Stimulated activated CD4-positive, alpha-beta T cell treated with anti-CD3 and anti-CD28 coated beads, Interleukin-1b, Interleukin-23, amount 100 ng/mL, for 24 hours (primary cell): ENCODE measurements at places on chromosomes 1 and 21.

DNA sequence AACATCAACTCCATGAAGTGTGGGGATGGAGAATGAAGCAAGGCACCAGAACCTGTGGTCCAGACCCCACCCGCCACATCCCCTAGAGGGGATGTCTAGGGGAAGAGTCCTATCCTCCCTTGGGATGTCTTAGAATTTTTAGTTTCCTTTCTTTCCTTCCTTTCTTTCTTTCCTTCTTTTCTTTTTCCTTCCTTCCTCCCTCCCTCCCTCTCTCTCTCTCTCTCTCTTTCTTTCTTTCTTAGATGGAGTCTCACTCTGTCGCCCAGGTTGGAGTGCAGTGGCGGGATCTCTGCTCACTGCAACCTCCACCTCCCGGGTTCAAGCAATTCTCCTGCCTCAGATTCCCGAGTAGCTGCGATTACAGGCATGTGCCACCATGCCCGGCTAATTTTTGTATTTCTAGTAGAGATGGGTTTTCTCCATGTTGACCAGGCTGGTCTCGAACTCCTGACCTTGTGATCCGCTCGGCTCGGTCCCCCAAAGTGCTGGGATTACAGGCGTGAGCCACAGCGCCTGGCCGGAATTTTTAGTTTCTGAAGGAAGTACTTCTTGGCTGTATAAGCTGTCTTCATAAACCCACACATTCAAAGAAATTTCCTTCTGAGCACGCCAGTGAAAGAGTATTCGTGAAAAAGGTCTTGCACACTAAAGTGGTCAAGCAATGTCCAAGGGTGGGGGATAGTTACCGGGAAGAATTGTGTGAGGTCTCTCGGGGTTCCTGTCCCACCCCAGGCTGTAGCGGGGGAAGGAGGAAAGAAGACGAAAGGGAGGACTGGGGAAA lies 20.8 kb upstream of the LEFTY2 start:
- DNase-seq, result no peak

- no peak for DNase-seq
Measured at GRCh38 chr1:214717351-214717750, 114.4 kb downstream of the CENPF start.

- no peak for DNase-seq
Measured at GRCh38 chr1:225977937-225978748, 21.0 kb downstream of the SDE2 start.

DNA sequence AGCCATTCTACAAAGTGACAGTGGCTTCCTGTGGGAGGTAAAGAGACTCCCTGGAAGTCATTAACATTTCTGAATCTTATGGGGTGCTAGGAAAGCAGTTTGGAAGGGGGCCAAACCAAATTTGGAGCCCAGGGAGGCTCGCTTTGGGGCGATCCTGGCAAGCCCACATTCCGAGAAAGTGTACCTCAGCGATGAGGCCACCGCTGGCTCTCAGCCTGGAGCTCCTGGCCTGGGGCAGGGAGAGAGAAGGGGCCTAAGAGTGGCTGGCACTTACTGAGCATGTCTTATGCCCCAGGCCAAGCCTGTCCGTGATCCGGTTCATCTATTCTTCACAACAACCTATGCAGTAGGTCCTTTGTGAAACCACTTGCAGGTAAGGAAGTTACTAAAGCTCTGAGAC lies 98.8 kb downstream of the CCDC185 start:
- no peak for DNase-seq

GRCh38 chr1:182783068-182783467 lies 6.5 kb upstream of the NPL start:
- no peak for DNase-seq

DNA sequence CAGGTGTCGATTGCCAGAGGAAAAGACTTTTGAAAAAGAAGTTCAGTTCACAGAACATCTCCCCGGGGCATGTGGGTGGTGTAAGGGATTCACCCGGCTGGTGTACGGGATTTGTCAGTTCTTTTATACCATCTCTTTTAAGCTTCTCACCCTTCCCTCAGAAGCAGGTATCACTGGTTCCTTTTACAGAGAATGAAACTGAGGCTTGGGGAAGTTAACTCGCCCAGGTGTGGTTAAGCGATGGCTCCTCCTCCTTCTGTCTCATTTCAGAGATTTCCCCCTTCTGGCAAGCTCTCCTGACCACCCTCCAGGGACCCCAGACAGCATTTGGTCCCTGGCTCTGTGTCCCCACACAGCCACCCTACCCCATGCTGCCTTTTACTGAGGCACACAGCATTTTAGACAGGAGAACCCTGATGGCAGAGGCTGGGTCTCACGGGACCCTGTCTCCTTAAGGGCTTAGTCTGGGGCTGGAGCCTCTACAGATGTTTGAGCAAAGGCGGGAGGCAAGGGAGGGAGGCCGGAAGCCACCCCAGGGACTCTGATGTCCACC lies 2.8 kb upstream of the ECE1 start:
- peak; percentile 32 for DNase-seq

DNA sequence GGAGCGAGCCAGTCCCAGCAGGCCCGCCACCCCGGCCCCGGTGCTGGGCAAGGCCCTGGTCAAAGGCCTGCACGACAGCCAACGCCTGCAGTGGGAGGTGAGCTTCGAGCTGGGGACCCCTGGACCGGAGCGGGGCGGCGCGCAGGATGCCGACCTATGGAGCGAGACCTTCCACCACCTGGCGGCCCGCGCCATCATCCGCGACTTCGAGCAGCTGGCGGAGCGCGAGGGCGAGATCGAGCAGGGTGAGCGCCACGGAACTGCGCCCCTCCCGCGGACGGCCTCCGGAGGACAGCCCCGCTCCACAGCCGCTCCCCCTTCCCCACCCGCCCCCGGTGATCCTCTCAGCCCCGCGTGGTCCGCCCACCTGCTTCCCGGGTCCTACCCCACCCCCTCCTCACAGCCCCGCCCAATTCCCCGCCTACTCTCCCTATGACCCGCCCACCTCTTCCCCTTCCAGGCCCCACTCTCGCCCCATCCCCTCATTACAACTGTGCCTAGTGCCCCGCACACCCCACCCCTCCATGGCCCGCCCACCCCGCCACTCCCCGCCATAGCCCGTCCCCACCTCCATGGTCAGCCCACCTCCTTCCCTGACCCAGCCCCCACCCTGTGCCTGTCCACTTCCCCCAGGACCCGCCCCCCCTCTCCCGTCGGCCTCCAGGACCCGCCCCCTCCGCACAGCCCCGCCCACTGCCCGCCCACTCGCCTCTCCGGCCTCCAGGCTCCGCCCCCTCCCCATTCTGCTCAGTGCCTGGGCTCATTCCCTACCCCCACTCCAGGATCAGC lies 52.7 kb downstream of the VWA5B1 start:
- DNase-seq, result peak; percentile 37

GRCh38 chr1:103283841-103284669 lies 175.7 kb upstream of the COL11A1 start:
- DNase-seq, result no peak

GRCh38 chr1:209585672-209586071 lies 2.2 kb downstream of the CAMK1G start:
- no peak for DNase-seq

GRCh38 chr1:212368073-212368484 lies 46.6 kb downstream of the PACC1 start:
- peak; percentile 28 for DNase-seq

- no peak for DNase-seq
Measured at GRCh38 chr1:1761504-1762376, 16.5 kb downstream of the NADK start.

- no peak for DNase-seq
Measured at GRCh38 chr1:154749078-154749760, 120.9 kb downstream of the KCNN3 start.

- no peak for DNase-seq
Measured at GRCh38 chr1:64828829-64829228, 84.0 kb downstream of the RAVER2 start.

GRCh38 chr1:166969074-166969677 lies 6.2 kb downstream of the ILDR2 start:
- DNase-seq, result no peak

- no peak for DNase-seq
Measured at GRCh38 chr1:59885160-59885832, 41.3 kb downstream of the CYP2J2 start.

DNA sequence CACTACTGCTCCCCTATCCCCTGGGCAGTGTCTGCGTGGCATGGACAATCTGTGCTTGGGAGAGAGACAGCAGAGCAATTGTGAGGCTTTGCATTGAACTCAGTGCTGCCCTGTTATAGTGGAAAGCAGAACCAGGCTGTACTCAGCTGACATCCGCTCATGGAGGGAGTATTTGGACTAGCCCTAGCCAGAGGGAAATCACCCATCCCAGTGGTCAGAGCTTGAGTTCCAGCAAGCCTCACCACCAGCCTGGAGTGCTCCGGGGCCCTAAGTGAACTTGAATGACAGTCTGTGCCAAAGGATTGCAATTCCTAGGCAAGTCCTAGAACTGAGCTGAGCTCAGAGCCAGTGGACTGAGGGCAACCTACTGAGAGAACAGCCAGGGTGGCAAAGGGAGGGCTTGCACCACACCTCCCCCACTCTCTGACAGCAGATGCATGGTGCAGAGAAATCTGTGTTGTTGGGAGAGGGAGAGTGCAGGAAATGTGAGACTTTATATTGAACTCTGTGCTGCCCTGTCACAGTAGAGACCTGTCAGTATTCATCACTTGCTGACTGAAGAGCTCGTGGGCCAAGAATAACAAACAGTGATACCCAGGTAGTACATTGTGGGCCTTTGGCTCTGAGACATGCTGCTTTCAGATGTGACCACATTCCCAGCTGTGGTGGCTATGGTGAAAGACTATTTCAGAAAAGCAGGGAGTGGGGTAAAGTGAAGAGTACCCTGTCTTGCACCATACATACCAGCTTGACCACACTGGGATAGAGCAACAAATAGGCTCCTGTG lies 107.7 kb upstream of the SLC5A9 start:
- DNase-seq, result no peak

DNA sequence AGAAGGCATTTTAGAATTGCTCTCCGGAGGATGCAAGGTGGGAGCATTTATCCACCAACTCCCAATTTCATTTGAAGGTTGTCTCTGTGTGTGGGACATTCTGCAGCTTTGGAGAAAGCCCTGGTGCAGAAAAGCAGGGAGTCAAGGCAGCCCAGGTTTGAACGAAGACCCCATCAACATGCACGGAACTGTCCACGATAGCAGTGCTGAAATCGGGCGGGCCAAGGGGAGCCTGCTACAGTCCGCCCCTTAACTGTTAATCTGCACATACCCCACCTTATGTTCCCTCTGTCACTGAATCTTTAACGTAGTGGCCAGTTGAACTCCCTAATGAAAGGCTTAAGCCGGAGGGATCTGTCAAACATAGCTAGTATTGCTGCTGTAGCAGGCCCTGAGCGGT lies 68.8 kb upstream of the C1orf174 start:
- DNase-seq, result no peak

GRCh38 chr1:147726168-147726567 lies 34.2 kb downstream of the GJA5 start:
- no peak for DNase-seq

DNA sequence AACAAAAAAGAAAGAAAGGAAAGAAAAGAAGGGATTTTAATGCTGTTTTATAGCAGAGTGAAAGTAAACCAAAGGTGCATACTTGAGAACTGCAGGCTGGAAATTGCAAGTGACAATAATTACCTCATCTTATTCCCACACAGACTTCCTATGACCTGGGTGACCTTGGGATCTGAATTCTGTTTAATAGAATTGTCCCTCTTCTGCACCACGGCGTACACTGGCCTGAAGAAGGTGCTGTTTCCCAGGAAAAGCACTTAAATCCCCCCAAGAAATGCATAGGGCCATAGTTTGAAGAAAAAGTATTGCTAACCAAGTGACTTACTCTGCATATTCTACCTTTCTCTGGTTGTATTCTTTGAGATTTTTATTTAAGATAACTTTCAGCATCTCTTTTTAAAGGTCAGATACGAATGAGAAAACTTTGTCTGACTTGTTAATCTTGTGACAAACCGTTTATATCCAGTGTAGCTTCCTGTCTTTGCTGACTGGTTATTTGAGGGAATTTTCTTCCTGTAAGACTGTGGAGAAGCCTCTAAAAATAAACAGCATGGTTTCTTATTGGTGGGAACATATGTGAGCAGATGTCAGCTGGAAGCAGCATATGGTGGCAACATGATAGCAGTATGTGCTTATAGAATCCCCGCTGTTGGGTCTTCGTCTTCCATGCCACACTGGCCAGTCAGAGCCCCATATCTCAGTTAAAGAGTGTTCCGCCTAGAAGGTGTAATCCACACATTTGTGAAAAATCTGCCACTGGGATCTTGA lies 16.3 kb downstream of the TGFB2 start:
- no peak for DNase-seq
